ENCODE measurements at places on chromosomes 6 and 20. TPM values are rescaled to one million over a fixed set of nuclear protein-coding genes. Genes with fewer than 3 reads are reported as not detected.

Gene TREM2
- total RNA-seq, result not detected

Gene CCN6
- total RNA-seq, result not detected

DNA sequence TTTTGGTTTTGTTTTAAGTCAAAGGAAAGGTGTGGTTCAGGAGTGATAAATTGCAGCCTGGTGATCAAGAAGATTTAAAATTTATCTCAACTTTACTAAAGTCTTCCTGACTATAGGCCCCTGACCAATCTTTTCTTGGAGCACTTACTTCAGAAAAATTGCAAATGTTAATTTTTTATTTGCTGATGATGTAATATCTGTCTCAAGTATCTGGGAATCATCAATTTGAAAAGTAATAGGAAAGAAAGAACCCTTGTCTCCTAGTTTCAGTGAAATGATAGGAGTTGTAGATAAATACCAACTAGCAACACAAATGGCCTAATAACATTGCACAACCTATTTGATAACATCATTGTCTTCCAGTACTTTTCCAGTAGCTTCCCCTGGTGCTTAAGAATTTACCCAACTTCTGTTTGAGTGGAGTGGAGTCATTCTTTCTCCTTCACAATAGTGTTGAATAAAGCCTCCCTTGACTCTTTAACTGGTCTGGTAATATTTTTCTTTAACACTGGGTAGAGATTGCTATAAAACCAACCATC, 648.3 kb upstream of the ADGRB3 start:
- no peak for DNase-seq

DNA sequence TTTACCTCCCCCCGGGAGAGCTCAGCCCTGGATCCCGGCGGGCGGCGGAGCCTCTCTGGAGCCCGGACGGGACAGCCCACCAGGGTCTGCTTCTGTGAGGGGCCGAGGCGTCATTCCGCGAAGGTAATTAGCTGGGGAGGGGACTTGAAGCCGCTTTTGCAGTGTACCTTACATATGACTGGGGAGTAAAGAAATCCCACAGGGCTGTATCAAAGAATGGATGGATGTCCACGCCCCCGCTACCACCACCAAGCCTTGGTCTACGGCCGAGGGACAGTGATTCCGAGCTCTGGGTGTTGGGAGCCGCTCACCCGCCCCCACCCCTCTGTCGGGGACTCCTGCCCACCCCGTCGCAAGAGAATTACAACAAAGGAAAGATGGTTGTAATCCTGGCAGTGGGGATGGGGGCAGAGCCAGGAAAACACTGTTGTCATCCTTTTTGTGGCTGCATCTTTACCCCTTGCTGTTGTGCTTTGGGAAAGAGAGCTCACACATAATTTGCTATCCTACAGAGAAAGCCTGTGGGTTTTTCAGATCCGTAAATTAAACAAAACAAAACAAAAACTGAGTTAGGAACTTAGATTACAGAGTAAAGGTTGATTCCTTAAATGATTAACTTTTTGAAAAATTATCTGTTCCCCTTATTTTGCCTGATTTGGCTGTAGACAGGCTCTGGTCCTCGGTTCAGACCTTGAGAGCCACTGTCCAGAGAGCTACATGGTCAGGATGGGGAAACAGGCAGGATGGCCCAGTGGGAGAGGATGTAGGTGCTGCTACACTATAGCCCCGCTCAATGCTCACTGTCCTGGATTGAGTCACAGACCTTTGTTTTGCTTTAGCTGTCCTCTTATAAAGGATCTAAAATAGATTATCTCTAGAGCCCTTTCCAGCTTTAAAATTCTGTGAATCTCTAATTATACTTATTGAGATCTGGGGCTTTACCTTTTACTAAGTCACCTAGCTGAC, 997 bp upstream of the FBXO30 start:
- DNase-seq, result peak; percentile 51

DNA sequence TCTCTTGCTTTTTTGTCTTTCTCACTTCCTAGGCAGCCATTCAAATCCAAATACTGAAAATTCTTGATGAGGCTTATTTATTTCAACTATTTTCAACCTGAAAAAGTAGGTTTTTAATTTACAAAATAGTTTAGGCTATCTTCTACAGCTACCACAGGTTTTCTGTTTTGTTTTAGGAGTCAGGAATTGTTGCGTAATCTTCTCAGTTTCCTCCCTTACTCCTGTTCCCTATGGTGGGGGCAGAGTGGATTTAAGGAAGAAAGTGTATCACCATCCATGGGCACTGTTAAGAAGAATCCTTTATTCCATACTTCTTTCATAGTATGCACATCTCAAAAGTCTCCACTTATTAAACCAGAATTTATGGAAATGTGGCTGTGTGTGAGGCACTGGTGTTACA, 182.4 kb downstream of the KHDC1L start:
- no peak for DNase-seq

DNA sequence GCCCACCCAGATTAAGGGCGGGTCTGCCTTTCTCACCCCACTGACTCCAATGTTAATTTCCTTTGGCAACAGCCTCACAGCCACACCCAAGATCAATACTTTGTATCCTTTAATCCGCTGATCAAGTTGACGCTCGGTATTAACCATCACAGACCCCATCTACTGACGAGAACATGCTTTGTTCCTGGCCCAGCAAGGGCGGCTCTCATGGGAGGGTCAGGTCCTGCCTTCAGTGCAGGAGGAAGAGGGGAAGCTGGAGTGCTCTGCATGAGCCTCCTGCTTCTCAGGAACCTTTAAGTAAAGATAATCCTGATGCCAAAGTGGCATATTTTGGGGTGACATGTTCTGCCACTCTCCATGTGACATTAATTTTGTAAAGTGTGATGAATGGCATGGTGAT, 8.3 kb downstream of the KIF25 start:
- no peak for DNase-seq

Gene CLDN20
- not detected for total RNA-seq

Gene HUS1B
- 0.70 TPM for total RNA-seq

DNA sequence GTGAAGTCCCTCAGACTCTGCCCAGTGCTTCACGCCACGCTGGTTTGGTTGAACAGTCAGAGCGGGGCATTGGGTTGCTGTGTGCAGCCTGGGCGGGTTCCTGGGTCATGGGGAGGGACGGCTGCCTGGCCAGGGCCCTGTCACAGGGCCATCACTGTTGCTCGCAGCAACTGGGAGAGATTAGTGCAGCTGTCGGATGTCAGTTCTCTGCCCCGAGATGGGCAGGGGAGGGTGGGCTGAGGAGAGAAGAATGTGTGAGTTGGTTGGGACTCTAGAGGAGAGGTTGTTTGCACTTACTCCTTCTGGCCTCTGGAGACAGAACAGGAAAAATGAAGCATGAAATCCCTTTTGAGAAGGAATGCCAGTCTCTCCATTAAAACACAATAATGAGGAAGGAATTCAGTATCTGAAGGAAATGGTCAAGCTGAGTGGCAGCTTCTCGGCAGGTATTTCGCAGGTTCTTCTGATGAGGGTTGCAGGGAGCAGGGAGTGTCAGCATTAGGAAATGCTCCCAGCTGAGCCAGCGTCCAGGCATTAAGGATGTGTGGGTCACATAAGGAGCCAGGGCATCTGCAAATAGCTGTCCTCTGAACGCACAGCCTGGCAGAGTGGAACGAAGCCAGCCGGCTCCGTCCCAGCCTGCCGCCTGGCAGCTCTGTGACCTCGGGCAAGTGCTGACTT, 95.9 kb downstream of the SSR1 start:
- peak; percentile 82 for DNase-seq

DNA sequence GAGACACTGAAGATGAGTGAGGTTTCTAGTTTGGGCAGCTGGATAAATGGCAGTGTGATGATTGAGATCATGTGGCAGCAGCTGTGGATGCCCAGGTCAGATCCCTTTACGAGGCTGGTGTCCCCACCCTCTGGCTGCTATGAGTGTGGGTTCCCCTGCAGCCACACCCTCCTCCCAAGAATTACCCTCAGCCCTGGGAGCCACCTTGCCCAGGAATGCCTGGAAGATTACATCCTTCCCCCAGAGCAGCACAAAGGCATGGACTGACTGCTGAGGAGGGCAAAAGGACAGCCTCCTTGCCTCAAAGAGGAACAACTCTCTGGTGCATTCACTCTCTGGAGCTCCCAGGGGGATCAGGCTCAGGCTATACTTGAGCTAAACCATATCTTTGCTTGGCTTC, 15.0 kb upstream of the PKHD1 start:
- peak; percentile 44 for DNase-seq

DNA sequence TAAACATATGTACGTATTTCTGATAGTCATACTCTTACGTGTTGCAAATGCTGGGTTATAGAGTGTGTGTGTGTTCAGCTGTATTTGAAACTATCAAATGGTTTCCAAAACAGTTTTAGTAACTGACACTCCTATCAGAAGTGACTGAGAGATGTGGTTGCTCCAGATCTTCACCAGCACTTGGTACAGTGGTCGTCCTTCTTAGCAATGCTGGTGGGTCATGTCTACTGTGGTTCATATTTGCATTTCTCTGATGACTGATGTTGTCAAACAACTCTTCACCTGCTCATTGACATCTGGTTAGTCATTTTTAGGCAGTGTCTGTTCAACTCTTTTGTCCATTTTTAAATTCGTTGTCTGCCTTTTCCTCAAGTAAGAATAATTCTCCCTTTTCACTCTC, 259.3 kb downstream of the KIF16B start:
- DNase-seq, result no peak

GRCh38 chr6:156866220-156867015, 89.2 kb downstream of the ARID1B start:
- peak; percentile 65 for DNase-seq

Gene SLC22A2
- total RNA-seq, result 0.88 TPM

GRCh38 chr20:37415118-37416085, 69.5 kb downstream of the SRC start:
- peak; percentile 60 for DNase-seq

GRCh38 chr20:3751675-3752385, 15.7 kb downstream of the ADISSP start:
- DNase-seq, result peak; percentile 92

DNA sequence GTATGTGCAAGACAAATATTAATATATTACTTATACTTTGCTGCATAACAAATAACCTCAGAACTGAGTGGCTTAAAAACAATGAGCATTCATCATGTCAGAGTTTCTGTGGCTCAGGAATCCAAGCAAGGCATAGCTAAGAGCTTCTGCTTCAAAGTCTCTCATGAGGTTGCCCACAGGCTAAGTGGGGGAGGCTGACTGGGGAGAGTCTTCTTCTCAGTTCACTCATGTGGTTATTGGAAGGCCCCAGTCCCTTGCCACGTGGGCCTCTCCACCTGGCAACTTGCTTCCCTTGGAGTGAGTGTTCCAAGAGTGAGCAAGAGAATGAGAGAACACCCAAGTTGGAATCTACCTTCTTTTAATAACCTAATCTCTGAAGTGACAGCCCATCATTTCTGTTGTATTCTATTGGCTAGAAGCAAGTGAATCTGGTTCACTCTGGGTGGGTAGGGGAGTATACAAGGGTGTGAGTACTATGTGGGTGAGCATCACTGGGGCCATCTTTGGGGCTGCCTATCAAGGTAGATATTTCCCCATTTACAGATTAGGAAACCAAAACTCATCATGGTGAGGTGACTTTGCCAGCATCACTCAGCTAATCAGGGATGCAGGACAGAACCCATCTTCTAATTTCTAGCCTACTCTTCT, 36.0 kb downstream of the DNAH8 start:
- no peak for DNase-seq

GRCh38 chr6:20060252-20060651, 152.0 kb downstream of the MBOAT1 start:
- DNase-seq, result no peak
